ENCODE measurements at places on chromosomes 11 and 22.

- DNase-seq, result no peak
These were observed 1330.6 kb downstream of the BRD1 start for GRCh38 chr22:48496987-48497650.

GRCh38 chr11:75893251-75893650 lies 78.2 kb downstream of the UVRAG start:
- DNase-seq, result no peak

GRCh38 chr11:121749691-121750090 lies 296.9 kb upstream of the SORL1-AS1 start:
- no peak for DNase-seq

DNA sequence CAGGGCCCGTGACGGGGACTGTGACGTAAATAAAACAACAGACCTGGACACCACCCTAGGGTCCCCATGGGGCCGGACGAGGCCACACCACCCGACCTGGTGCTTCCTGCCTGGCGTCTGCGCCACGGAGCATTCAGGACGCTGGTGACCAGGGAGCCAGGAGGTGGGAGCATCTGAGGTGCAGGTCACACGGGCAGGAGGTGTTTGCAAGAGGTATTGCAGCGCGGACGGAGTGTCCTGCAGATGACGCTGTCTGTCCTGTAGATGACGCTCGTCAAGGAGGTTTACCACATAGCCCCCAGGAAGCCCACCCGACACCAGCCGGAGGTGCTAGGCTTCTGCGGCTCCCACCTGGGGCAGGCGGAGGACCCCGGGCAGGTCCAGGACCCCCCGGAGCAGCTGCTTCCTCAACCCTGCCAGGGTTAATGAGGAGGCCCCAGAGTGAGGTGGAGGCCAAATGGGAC lies 986 bp upstream of the MUC5B start:
- peak; percentile 48 for DNase-seq

GRCh38 chr22:20793748-20794649 lies 20.1 kb downstream of the SERPIND1 start:
- no peak for DNase-seq

DNA sequence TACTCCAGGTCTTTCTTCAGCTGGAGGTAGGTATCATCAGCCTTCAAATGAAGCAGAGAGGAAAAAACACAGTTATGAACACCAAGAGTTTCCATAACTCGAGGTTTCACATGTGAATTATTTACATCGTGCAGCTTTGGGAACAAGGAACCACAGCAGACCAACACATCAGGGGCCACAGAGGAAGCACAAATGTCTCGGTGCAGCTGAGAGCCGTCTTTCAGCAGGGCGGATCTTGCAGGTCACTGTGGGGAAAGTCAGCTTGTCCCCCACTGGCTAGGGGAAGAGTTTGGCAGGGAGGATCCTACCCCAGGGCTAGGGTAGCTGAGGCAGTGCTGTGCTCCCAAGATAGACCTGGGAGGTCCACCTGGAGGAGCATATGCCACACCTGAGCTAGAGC lies 74.7 kb downstream of the C11orf58 start:
- DNase-seq, result no peak
